ENCODE measurements at places on chromosomes 3 and 15. TPM values are rescaled to one million over a fixed set of nuclear protein-coding genes. Genes with fewer than 3 reads are reported as not detected.

DNA sequence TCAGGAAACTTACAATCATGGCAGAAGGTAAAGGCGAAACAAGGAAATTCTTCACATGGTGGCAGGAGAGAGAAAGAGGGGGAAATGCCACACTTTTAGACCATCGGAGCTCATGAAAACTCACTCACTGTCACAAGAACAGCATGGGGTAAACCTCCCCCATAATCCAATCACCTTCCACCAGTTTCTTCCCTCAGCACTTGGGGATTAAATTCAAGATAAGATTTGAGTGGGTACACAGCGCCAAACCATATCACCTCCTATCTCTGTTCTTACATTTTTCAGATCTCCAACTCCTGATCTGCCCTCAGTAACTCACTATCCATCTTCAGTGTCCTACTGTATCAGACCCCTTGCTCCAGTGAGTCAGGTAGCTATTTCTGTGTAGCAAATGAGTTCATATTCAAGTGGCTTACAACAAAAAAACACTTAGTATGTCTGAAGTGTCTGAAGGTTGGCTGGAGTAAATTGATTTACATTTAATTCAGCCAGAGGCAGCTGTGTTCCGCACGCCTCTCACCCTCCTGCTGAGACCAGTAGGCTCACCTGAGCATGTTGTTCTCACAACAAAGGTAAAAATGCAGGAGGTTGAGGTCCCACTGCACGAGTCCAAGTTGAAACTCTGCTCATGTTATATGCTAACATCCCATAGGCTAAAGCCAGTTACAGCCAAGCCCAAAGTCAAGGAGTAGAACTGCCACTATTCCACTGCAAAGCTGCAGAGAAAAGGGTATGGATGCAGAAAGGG lies 180.7 kb upstream of the LMCD1 start:
- DNase-seq = no peak

DNA sequence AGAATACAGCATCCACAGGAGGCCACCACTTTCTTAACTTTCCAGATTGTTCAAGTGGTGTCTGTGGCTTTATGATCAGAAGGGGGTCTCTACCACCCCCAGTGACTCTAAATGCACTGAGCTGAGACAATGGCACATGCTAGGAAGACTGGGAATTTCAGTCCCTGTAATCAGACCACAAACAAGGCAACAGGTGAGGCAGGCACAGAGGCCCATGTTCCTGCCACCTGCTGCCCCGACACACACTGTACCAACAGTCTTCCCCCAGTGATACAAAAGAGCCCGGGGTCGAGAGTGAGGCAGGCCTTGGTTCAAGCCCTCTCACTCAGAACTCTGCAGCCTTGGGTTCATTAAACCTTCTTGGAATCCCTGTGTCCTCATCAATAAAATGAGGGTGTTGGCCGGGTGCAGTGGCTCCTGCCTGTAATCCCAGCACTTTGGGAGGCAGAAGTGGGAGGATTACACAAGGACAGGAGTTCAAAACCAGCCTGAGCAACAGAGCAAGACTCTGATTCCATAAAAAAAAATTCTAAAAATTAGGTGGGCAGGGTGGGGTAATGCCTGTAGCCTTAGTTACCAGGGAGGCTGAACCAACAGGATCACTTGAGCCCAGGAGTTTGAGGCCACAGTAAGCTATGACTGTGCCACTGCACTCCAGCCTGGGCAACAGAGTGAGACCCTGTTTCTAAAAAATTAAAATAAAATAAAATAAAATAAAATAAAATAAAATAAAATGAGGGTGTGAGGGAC lies 55.8 kb downstream of the ADCY5 start:
- no peak for DNase-seq

DNA sequence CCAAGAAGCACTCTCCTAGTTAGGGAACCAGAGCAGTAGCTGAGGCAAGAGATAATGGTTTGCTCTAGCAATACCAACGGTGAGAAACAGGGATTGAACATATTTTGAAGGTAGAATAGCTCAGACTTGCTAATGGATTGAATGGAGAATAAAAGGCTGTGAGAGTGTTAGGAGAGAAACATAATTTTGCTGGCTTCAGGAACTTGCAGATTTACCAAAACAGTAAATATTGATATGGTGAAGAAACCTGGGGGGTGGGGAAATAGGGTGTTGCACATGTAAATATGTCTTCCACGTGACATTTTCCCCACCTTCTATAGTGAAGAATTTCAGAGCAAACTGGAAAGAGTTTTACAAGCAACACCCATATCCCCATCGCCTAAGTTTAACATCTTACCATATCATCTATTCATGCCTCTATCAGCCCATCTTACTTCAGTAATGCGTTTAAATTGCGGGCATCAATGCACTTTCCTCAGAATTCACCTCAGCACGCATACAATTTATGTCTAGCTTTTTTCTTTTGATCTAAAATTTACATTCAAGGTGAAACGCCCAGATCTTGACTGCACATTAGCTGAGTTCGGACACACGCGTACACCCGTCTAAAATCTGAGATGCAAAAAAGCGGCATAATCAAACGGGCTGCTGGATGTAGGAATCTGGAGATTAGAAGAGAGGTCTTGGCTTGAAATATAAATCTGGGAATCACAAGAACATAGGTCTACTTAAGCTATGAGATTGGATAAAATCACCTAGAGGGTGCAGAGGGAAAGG lies 891 bp upstream of the NR1D2 start:
- no peak for DNase-seq

DNA sequence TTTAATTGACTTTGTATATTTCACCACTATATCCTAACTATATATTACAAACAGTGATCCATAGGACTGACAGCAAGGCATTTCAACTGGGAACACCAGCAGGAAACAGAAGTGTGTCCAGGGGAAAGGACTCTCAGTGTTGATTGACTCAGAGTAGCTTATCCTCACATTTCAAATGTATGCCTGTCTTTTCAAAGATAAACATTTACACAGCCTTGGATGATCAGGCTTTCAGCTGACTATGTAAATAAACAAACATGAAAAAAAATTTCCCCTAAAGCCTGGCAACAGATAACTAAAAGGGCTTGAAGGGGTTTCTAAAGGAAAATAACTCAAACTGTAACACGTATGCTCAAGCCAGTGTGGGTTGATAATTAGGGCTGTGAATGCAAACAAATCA lies 321.8 kb downstream of the TBC1D5 start:
- DNase-seq = no peak

DNA sequence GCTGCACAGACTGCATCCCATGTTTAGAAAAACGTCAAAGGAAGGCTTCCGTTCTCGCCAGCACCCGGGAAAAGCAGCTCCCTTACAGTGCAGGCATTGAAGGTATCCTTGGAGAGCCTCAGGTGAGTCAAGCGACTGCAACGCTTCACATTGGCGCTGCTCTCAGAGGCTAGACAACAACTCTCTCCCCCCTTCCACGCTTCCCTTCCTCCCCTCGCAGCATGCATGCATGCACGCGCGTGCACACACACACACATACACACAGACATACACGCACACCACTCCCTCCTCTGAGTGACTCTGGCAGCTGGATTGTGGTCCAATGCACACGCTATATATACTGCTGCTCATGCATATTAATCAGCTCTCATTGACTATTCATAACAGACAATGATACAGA lies 191.1 kb downstream of the PDZRN3 start:
- no peak for DNase-seq

- no peak for DNase-seq
Measured at GRCh38 chr3:86744051-86744450, 246.9 kb downstream of the VGLL3 start.

- no peak for DNase-seq
Measured at GRCh38 chr3:110248666-110249065, 823.0 kb upstream of the NECTIN3 start.

- DNase-seq = no peak
Measured at GRCh38 chr3:52651592-52651991, 34.1 kb downstream of the PBRM1 start.

- no peak for DNase-seq
Measured at GRCh38 chr3:187012609-187013051, 82.3 kb downstream of the ST6GAL1 start.

- DNase-seq = no peak
Measured at GRCh38 chr15:65901336-65901735, 32.0 kb downstream of the RAB11A start.

- peak; percentile 3 for DNase-seq
Measured at GRCh38 chr15:40511093-40511471, 40.3 kb downstream of the CHST14 start.

- DNase-seq = no peak
Measured at GRCh38 chr3:149848238-149848637, 35.2 kb downstream of the RNF13 start.

- no peak for DNase-seq
Measured at GRCh38 chr15:61556037-61556648, 327.0 kb upstream of the RORA start.

- no peak for DNase-seq
Measured at GRCh38 chr3:128497305-128498126, 4.5 kb upstream of the GATA2 start.

GRCh38 chr15:89937365-89938350 lies 24.9 kb upstream of the ARPIN start:
- no peak for DNase-seq

GRCh38 chr3:51673802-51674654 lies 3.0 kb downstream of the TEX264 start:
- no peak for DNase-seq

DNA sequence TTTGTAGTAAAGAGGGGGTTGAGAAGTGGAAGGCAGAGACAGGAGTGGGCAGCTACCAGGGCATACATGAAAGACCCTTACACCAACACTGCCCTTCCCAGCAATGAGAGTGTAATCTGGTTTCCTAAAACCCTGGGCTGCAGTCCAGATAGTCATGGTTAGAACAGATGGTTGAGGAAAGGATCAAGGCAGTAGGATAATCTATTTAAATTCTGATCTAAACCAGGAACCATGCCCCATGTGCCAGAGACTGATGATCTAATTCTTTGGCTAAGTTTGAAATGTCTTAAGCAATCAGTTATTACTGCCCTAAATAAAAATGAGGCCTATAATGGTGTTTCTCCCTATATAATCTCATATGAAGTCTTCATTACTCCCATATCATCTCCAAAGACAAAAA lies 59.6 kb downstream of the PRTG start:
- no peak for DNase-seq

- no peak for DNase-seq
Measured at GRCh38 chr15:41857316-41857715, 18.7 kb downstream of the PLA2G4B start.

DNA sequence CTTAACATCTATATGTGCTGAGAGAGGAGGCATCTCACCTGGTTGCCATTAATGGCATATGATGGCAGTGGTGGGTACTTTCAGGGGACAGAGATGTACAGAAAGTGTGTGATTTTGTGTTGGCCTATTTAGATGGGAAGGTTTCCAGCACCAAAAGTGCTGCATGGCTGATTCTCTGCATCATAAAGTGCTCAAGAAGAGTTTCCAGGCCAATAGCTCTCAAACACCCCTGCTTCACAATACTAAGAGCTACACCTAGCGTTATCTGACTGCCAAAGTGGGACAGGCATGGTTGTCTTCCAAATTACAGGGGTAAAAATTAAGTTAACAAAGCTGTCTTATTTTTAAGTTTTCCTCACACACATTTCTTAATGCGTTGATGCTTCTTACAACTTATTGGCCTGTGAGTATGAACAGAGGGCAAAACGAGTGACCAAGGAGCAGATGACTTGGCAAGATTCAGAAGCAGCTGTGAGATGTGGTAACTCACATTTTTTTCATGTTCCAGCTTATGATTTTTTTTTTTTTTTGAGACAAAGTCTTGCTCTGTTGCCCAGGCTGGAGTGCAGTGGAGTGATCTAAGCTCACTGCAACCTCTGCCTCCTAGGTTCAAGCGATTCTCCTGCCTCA lies 41.4 kb upstream of the VEPH1 start:
- DNase-seq = no peak

DNA sequence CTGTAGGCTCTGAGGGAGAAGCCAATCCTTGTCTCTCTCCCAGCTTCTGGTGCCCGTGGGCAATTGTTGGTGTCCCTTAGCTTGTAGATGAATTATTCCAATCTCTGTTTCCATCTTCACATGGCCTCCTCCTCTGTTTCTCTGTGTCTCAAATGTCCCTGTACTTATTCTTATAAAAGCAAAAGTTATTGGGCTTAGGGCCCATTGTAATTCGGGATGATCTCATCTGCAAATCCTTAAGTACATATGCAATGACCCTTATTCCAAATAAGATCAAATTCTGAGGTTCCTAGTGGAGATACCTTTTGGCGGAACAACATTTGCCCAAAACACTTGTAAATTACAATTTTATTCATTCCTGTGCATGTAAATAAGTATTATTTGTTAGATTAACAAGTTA lies 147.4 kb upstream of the EPHA3 start:
- DNase-seq = no peak

EXD1 gene
- polyA plus RNA-seq = not detected

ATP13A4 gene
- 1.2 TPM for polyA plus RNA-seq

FBXO40 gene
- polyA plus RNA-seq = 0.06 TPM

NR2E3 gene
- polyA plus RNA-seq = 0.21 TPM

MOBP gene
- 0.08 TPM for polyA plus RNA-seq

POC1A gene
- 8.2 TPM for polyA plus RNA-seq

LRRN1 gene
- 20.1 TPM for polyA plus RNA-seq

TTLL13 gene
- 0.39 TPM for polyA plus RNA-seq
